Thoracic aorta (tissue), 2 donors: ENCODE measurements at places on chromosomes 11 and 22. TPM values are rescaled to one million over a fixed set of nuclear protein-coding genes. Genes with fewer than 3 reads are reported as not detected.

- DNase-seq: no peak
These were observed 173.7 kb downstream of the KIF18A start for GRCh38 chr11:27933992-27934829.

DNA sequence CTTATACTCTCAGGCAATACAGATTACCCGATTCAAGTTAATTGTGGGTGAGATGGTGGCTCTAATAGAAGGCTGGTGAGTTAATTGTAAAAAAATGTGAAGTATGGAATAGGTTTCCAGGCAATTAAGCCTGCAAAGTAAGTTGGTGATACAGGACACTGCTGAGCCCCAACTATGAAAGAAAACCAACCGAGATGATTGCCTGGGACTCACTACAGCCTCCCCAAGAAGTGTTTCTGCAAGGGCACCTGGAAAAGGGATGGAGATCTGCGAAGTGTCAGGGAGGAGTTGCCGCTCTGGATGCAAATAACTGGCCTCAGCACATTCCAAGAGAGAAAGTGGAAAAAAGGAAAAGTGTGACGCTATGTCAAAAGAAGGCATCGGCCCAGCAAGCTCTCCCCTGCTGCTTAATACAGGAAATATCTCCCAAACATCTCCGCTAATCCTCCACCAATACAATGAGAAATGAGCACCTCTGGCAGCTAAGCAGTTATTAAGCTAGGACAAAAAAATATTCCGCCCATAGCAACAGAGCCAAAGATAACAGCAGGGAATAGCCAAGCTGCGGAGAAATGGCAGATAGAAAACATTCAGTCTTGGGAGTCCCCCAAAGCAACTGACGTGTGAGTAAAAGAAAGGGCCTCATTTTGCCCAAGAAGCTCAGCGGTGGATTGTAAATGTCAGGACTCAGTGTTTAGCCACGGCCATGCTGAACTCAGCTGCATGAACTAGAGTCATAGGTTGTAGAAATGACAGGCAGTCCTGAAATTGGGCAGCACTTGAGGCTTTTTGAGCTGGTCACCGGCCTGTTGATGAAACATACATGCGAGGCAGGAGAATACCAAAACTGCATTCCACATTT, 133.7 kb downstream of the SNX19 start:
- DNase-seq: no peak

DNA sequence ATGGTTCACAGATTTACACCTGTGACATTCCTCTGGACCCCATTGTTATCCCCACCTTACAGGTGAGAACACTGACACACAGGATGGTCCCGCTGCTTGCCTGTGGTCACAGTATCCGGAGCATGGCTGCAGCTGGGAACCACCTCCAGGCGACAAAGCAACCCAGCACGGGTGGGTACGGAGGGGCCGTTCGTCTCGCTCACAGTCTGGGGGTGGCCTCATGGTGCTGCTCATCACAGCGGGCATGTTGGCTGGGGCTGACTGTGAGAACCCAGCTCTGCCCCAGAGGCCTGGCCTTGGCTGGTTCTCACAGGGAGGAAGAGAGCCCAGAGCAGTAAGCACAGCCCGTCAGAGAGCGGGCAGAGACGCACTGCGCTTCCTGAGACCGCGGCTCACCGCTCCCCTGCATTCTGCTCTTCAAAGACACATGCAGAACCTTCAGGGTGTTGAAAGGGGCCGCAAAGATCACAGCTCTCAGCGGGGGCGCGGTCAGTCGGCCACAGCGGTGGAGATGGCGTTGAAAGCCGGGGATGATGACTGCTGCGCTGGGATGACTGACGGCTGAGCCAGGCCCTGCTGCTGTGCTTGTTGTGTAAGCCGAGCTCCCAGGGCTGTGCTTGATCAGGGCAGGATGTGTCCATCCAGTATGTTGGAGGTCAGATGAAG, 423.0 kb downstream of the BRD1 start:
- no peak for DNase-seq

GRCh38 chr11:121110871-121111724, 10.1 kb downstream of the TECTA start:
- no peak for DNase-seq

GRCh38 chr11:43545610-43546009, 134.9 kb upstream of the HSD17B12 start:
- DNase-seq: no peak

DNA sequence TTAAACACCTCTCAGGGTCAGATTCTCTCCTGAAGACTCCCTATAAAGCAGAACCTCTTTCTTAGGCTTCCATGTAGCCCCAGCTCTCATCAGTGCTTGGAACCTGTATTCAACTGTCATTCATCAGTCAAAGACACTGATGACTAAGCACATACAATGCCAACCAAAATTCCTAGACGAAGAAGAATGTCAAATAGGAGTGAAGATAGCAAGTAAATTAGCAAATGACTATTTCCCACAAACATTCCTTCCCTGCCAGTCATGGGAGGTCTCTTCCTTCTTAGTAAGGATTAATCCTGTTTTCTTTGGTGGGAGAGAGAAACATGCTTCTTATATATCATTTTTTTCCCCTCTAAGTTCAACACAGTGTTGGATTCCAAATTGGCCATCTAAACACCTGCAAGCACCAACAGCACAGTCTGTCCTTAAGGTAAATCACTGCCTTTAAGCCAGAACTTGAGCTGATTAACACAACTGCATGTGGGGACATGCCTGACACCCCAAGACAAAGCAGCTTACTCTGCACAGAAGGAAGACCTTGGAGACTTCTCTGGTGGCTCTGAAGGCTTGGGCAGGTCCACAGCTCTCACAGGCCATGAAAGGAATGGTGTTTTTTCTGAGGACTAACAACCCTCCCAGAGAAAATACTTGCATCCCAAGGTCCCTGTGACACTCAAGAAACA, 47.5 kb upstream of the ME3 start:
- DNase-seq: no peak

GRCh38 chr11:119361056-119361787, 14.7 kb upstream of the MFRP start:
- DNase-seq: no peak

DNA sequence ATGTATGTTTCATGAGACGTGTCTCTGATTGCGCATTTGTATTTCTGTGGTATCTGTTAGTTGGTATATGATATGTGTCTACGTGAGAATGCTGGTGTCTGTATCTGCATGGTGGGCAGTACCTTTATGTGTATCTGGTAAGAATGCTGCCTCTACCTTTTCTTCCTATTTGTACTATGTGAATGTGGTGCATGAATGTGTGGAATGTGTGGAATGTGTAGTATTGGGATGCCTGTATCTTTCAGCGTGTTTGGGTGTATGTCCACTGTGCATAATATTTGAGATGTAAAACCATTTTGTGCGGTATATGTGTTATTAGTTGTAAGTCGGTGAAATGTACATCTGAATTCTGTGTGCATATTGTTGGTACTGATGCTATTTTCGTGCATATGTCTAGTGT, 2.3 kb upstream of the OR51E1 start:
- DNase-seq: no peak

GRCh38 chr11:119684361-119685110, 44.5 kb downstream of the NECTIN1 start:
- no peak for DNase-seq

DNA sequence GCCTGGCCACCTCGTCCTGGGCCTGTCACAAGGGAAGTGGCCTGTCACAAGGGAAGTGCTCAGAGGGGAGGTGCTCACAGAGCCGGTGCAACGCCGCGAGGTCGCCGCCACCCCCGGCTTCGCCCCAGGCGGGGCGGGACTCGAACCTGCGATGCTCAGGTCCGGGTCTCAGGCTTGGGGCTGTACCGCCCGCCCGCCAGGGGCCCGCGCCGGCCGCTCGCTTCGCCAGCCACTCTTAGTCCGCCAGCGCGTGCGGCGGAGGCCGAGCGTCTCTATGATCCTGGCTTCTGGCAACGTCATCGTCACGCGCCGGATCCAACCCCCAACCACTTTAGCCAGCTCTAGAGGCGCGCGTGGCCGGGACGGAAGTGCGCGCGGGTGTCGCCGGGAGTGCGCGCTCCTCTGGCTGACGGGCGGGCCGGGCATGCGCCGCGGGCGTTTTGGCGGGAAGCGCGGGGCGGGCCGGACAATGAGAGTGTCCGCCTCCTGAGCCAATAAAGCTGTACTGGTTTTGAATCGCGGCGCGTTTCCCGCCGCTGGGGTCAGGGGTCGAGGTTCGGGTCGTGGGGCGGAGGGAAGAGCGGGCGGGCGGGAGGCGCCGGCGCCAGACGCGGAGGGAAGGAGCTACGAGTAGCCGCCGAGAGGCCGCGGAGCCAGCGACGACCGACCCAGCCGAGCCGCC, at the start of gene TRMT2A:
TSS of gene TRMT2A (minus strand) at position 276 of the 682 bp plus-strand sequence. CDS start 320 bp downstream, outside the sequence.
- DNase-seq: peak; percentile 96

GRCh38 chr11:119664701-119665420, 64.1 kb downstream of the NECTIN1 start:
- no peak for DNase-seq

DNA sequence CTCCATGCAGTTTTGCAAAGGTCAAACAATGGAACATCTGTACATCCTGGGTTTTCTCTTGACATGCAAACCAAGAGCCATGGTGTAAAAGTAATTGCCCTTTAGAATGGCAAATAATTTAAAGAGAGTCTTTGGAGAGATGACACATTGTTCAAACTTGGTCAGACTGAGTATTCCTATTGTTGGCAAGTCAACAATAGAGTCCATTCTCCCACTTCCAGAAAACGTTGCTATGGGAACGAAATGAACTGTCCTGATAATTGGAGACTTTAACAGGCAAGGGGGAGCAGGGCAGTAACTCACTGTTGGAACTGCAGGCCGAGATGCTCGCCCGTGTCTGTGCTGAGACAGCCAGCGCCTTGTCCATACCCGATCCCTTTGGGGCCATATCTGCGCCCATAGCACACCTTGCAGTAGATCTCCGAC, 13.9 kb downstream of the CSRP3 start:
- DNase-seq: no peak

GRCh38 chr22:30245985-30246813, at the start of gene LIF:
LIF (minus strand) TSS chr22:30246759; CDS start chr22:30246695, 64 bp downstream.
- DNase-seq: no peak

DNA sequence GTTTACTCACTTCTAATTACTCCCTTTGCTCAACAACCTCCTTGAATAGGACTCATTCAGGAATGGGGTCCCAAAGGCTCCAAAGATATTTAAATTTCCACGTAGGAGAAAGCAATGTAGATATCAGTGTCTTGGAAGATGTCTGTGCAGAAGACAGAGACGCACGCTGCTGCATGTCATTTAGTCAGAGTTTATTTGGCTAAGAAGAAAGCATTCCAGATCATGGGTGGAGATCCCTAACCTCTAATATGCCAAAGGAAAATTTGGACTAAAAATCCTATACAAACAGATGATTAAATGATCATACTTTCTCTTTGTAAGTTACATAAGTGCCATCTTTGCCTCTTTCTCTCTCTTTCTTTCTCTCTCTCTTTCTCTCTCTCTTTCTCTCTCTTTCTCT, at the start of gene OR10D3:
TSS of gene OR10D3 (plus strand) at position 278 of the 400 bp plus-strand sequence. CDS start 1,925 bp downstream, outside the sequence.
- no peak for DNase-seq

DNA sequence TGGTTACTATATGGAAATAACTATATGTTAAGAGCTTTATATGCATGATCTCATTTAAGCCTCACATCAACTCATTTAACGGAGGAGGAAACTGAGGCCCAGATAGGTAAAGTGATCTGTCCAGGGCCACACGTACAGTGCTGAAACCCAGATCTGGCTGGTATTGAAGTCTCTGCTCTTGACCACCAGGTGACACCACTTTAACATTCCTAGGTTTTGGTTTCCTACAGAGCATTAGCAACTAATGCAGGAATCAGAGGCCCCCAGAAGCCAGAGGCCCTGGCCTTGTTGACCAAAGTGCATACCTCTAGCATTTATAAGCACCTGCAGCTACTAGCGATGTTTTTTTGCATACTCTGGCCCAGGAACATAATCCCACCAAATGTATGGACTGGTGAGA, 12.9 kb upstream of the LIMK2 start:
- DNase-seq: no peak

DNA sequence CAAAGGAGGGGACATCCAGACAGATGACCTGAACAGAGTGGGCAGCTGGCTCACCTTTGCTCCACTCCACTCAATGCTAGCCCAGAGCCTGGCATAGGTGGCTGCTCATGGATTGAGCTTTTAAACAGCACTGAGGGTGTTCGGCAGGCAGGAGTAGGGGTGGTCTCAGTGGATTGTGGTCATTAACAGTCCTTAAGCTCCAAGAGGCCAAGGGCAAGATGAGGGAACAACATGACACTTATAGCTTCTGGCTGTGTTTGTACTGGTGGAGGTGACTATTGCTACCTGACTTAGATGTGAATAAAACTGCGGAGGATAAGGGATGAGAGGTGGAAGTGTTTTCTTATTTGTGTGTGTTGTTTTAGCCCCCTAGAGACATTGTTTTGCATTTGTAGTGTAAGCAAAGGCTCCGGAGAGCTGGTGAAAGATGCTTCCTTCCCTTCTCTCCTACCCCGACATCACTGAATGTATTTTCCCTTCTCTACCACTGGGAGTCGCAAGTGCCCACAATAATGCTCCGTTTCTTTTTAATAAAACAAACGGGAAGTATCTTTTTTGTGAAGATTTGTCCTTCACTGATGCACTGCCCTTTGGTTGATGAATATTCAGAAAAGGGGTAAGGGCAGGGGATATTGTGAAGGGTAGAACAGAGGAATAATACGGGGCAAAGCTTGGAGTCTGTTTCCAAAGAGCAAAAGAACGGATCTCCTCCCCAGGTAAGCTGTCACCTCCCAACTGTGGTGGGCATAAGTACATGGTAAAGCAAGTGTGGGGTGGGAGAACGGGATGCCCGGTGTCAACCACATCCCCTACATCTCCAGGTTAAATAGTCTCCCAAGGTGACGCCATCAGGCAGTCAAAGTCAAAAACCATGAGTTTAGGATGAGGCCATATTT, 27.5 kb upstream of the MTNR1B start:
- DNase-seq: no peak

DNA sequence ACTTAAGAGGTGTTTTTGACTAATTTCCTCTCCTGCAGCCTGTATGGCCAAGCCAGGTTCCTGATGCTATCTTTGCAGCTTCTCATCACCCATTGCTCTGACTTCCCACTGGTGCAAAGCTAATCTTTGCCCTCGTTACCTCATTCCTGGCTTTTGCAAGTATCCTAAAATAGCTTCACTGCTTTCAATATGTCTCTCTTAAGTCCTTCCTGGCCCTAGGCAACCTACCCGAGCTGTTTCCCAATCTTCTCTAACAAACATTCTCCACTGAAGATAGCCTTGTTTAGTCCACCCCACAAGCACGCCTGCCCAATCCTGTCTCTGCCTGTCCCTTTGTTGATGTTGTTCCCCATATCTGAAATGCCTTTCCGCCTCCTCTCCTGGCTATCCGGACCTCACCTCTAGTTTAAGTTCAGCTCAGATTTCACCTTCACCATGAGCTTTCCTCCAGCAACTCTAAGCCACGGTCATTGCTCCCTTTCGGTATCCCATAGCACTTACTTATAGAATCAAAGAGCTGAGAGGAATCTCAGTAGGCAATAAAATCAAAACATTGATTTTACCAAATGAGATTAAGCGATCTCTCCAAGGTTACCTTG, 30.1 kb upstream of the CECR2 start:
- no peak for DNase-seq

YPEL1 gene
- total RNA-seq: 25.2 TPM

TANGO2 gene
- total RNA-seq: 109 TPM

PNPLA3 gene
- total RNA-seq: not detected

UCP3 gene
- total RNA-seq: 13.9 TPM

PATE4 gene
- total RNA-seq: not detected

KCNK4 gene
- total RNA-seq: not detected

MADD gene
- 74.3 TPM for total RNA-seq

GRM5 gene
- total RNA-seq: 1.4 TPM

SLCO2B1 gene
- total RNA-seq: 107 TPM
